Activated CD8-positive, alpha-beta T cell treated with anti-CD3 and anti-CD28 coated beads for 36 hours (primary cell): ENCODE measurements at places on chromosomes 1 and 21.

GRCh38 chr1:54965624-54966340 lies 14.6 kb upstream of the TMEM61 start:
- peak; percentile 10 for DNase-seq

- no peak for DNase-seq
Observed at GRCh38 chr1:245730801-245731200, 576.0 kb downstream of the KIF26B start.

DNA sequence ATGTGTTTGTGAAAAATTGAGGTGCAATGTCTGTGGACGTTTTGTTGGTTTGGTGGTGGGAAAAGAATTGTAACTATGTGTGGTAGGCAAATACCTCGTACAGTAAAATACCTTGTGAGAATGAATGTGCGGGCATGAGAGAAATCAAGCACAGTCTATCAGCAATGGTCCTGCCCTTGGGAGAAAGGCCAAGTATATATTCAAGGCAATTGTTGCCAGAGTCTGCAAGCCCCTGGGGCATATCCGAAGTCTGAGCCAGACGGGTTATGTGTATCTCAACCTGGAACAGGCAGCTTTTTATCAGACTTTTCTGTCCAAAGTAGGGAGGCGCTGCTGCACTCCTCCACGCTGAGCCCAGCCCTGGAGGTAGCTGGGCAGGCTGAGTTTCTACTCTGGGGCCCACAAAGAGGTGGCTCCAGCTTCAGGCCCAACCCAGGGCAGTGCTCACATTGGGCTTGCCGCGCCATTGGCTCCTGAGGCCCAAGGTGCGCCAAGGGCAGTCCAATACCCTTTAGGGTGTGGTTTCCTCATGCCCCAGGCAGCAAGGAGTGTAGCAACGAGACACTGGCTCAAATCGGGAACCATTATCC lies 9.4 kb upstream of the GNL2 start:
- no peak for DNase-seq

- no peak for DNase-seq
Observed at GRCh38 chr1:200624679-200625335, 4.3 kb upstream of the KIF14 start.

- no peak for DNase-seq
Observed at GRCh38 chr1:243396876-243397275, 141.0 kb downstream of the SDCCAG8 start.

DNA sequence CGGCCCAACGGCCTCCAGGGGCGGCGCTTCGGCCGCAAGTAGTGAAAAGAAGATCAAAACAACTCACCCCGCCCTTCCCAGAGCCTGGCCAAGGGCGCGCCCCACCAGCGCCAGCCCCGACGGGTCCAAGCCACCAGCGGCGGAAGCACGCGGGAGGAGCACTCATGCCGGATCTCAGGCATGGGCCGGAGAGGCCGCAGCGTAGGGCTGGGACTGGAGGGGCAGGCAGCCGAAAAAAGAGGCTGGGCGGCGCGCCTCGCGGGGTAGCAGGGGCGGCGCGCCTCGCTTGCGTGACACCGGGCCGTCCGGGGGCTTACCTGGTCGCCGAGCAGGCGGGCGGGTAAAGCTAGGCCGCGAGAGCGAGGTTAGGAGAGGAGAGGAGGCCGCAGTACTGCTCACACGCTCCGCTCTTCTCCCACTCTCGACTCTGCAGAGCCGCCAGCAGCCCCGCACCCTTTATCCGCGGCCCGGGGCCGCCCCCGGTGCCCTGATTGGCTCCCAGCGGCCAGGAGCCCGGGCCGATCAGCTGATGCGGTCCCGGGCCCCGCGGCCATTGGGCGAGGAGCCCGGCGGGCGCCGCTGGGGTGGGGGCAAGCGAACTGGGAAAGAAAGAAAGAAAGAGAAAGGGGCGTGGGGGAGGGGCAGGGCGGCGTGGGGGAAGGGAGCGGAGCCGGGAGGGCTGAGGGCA lies at the start of gene GLUL:
Gene GLUL (minus strand): TSS at position 429 of the 688 bp plus-strand sequence. CDS start 3,053 bp downstream, outside the sequence.
- DNase-seq = peak; percentile 67

DNA sequence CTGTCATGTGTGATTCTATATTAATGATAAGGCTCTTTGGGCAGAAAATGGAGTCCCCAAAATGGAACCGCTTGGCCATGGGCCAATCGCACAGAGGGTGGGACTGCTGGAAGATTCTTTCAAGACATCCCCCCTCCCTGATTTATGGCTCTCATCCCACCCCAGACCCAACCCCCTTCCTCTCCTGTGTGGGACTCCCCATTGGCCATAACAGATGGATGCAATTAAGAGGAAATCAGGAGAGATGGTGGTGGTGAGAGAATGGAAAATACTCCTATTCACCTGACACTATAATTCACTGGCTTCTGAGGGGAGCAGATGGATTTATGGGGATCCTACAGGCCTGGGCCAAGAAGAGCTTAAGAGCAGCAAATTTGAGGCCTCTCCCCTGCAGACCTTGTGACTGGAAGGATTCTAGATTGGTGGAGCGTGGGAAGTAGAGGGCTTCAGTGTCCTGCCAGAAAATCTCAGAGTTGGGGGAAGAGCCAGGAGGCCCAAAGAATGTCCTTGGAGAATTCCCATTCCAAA lies 1.7 kb downstream of the IGFN1 start:
- DNase-seq = no peak

DNA sequence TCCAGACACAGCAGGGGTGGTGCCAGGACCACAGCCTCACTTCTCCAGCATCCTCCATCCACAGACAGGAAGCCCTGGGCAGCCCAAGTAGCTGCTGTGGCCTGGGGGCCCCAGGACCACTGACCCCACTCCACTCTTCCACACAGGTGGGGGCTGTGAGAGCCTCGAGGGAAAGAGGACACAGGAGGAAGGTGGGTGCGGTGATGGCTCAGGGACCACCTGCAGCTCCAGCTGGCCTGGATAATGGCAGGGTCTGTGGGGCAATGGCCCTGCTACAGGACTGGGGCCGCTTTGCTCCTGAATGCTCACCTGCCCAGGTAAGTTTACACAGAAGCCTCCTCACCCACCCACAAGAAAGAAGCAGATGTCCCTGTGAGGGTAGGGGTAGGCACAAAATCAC lies 18.3 kb upstream of the PRSS38 start:
- no peak for DNase-seq

DNA sequence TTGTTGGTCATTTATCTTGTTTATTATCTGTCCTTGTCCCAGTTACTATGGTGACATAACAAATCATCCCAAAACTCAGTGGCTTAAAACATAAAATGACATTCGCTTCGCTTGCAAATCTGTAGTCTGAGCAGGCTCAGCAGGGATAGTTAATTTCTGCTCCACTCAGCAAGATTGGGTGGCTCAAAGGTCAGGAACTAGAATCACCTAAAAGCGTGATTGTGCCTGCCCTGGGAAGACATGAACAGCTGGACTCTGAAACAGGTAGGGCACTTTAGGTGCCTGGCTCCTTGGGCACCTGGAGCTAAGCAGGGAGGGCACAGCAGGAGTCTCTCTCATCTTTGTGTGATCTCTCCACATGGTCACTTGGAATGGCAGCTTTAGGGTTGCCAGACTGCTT lies 14.7 kb upstream of the TRAF3IP3 start:
- no peak for DNase-seq

DNA sequence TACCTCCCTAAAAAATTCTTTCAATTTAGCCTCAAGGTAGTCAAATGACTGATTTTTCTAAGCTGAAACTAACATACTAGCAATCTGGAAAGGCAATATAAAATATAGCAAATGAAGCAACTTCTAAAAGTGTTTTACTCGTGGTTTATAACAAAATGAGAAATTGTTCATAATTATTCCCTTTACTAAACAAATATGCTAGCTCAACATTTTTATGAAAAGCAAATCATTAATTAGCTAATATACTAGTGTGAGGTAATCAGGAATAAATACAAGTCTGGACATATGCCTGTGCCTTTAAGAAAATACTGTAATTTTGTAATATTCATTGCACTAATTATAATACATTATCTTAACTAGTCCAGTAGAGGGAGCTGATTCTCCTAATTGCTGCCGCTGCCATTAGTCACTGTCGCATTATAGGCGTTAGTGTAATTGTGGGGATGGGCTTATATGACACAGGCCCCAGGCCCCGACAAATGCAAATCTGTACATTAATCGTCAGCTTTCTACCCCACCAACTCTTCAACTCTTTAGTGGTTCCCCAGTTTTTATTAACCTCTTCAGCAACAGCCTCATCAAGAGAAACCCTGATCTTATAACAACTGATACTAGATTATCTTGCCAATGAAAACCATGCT lies 160.9 kb downstream of the GABPA start:
- DNase-seq = peak; percentile 17

GRCh38 chr1:246592695-246593094 lies 26.4 kb downstream of the CNST start:
- DNase-seq = no peak

GRCh38 chr1:152148981-152149380 lies 10.0 kb downstream of the RPTN start:
- DNase-seq = no peak

GRCh38 chr1:168134132-168134531 lies 2.6 kb downstream of the GPR161 start:
- no peak for DNase-seq

- no peak for DNase-seq
Observed at GRCh38 chr1:184945029-184945428, 29.3 kb downstream of the NIBAN1 start.

DNA sequence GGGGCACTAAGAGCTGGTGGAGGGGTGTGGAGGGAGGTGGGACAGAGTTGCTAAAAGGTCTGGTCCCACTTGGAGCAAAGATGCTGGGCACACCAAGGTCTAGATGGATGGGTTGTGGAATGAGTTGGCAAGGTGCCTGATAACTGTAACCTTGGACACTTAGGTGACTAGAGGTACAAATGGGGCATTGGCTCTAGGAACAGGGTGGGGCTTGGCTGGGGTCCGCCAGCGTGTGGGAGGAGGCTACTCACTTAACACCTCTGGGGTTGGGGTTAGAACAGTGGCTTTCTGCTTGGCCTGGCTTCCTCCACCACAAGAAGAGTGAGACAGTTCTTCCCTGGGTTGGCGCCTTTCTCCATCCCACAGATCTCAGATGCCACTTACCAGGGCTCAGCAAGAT lies 17.2 kb downstream of the KCNA2 start:
- DNase-seq = no peak

- no peak for DNase-seq
Observed at GRCh38 chr1:64041371-64042131, 161.9 kb upstream of the UBE2U start.

DNA sequence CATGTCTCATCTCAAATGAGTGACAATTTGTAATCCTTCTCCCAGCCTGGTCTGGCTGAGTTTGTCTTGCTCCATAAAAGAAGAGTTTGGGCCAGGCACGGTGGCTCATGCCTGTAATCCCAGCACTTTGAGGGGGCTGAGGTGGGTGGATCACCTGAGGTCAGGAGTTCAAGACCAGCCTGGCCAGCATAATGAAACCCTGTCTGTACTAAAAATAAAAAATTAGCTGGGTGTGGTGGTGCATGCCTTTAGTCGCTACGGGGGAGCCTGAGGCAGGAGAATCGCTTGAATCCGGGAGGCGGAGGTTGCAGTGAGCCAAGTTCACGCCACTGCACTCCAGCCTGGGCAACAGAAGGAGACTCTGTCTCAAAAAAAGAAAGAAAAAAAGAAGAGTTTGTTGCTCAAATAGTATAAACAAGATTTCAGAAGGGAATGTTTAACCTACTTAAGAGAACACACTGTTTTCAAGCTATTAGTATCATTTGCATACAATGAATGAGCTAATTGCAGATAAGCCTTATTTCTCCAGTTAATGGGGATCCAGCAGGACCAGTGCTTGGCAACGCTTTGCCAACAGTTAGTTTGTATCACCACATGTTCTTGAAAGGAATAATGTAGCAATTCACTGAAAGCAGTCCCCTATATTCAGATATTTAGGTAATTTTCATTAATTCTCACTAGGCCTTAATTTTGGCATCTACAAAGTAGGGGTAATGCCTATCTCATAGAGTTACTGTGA lies 15.9 kb downstream of the KLHDC7A start:
- no peak for DNase-seq

GRCh38 chr1:62514746-62515423 lies 78.0 kb downstream of the USP1 start:
- DNase-seq = no peak

- DNase-seq = peak; percentile 54
Observed at GRCh38 chr1:156476501-156477298, 23.9 kb downstream of the MEF2D start.

DNA sequence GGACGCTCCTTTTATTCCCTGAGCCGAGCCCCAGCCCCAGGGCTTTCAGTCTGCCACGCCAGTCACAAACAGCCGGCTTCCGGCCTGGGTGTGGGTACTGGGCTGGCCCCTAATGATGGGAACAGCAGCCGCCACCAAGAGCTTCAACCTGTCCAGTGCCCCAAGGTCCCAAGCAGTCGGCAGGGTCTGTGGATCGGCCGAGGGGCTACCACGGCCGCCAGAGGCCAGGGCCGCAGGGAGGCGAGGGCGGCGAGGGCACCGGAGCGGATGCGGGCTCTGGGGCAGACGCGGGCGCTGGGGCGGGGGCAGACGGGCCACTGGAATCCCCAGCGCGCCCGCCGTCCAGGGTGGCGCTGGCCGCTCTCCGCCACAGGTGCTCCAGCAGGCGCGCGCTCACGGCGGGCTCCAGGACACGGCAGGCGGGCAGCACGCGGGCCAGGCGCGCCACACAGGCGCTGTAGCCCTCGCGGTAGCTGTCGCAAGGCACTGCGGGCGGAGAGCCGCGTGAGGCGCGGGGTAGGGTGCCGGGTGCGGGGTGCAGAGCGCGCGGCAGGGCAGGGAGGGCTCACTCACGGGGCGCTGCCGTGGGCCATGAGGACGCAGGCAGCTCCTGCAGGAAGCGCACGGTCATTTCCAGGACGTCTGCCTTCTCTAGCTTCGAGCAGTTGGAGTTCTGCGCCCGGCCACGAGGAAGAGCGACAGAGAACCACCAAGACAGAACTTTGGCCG lies 887 bp downstream of the HES2 start:
- no peak for DNase-seq
